Activated CD4-positive, CD25-positive, alpha-beta regulatory T cell (primary cell): ENCODE measurements at places on chromosomes 7 and 10.
A peak's percentile ranks its signal among the peaks of the same experiment; 100 is the strongest.

GRCh38 chr10:98489561-98490481, 43.1 kb upstream of the HPS1 start:
- no peak for DNase-seq

GRCh38 chr7:101154693-101155102, 422 bp downstream of the AP1S1 start:
- no peak for DNase-seq

DNA sequence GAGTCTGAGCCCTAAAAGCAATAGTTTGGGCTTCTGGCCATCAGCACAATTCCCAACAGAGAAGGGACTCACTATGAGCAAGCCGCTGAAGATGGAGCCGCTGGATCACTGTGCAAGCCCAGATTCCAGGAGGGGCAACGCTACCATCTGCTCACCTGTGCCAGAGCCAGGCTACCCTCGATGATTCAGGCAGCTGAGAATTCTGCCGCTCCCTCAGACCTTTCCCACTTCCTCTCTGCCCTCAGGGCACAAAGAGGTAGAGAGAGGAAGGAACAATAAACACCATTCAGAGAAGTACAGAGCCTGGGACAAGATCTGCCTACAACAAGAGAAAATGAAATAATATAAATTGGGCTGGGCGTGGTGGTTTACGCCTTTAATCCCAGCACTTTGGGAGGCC, 98.1 kb downstream of the MYOF start:
- no peak for DNase-seq

GRCh38 chr10:57023626-57024025, 662.6 kb upstream of the ZWINT start:
- DNase-seq, result no peak

- DNase-seq, result no peak
These were observed 85.9 kb downstream of the USP6NL start for GRCh38 chr10:11525503-11525902.

- no peak for DNase-seq
These were observed 78.2 kb downstream of the MGMT start for GRCh38 chr10:129545261-129545660.

DNA sequence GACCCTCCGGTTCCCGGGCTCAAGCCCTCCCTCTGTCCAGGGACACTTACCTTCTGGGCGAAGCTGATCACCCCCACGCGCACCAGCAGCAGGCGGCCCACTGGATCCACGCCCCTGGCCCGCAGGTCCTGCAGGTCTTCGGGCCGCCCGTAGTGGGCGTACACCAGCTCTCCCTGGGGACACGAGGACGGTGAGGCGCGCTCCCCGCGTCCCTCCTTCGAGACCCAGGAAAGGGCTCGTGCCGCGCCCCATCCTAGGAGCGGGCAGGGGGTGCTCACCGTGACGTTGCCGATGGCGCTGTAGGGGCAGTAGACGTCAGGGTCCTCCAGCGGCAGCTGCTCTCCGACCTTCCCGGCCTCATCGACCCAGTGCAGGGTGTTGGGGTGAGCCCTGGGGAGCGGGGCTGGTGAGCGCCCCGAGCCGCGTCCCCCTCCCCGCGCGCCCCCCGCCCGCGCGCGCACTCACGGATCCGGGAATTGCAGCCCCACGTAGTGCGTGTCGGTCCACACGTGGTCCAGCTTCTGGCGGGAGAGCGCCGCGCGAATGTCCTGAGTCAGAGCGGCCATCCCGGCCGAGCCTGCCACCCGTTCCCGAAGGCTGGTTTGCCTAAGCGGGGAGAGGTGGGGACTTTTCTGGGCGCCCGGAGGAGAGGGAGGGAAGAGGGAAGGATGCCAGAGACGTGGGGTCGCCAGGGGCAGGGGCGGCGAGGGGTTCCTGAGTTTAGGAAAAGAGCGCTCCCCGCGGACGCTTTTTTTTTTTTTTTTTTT, 8.2 kb downstream of the TFR2 start:
- peak; percentile 35 for DNase-seq

- DNase-seq, result no peak
These were observed 39.7 kb downstream of the TES start for GRCh38 chr7:116249969-116250553.

- no peak for DNase-seq
These were observed 1.2 kb downstream of the AHCYL2 start for GRCh38 chr7:129225931-129226572.

- no peak for DNase-seq
These were observed 71.7 kb upstream of the TPK1 start for GRCh38 chr7:144907577-144907976.

- DNase-seq, result no peak
These were observed 6.3 kb upstream of the PANK1 start for GRCh38 chr10:89651205-89651915.

GRCh38 chr7:88111140-88111743, 108.6 kb downstream of the SRI start:
- DNase-seq, result no peak

DNA sequence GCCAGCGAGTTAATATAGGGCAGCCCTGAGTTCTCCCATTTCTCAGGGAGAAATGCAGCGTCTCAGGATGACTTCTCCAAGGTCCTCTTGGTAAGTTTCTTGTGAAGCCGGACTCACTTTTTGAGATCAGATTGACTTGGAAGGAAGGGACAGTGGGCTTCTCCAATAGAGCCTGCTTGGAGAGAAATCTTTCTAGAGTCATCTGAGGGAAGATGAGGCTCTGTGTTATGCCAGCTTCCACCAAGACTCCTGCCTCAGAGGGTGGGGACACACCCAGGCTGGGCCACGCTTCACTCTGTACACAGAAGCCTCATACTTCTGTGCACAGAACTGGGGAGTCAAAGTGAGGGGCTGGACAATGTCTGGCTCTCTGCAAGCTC, 5.6 kb downstream of the C10orf105 start:
- no peak for DNase-seq

GRCh38 chr10:131363416-131363815, 51.9 kb upstream of the TCERG1L start:
- DNase-seq, result no peak

GRCh38 chr7:30463405-30464145, 15.0 kb downstream of the NOD1 start:
- no peak for DNase-seq

DNA sequence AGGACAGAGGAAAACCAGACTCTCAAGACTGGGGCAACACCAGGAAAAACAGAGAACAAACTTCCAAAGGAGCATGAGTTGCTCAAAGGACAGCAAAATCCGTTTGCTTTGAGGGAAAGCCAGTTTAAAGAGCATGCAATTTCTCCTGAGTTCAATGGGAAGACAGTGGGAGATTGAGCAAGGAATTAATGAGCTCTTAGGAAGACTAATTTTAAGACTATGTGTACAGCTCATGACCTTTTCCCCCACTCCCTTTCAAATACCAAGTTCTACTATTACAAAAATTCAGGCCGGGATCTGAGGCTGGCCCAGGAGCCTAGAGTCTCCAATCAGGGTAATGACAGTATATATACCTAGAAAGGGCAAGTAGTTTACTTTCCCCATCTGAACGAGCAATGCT, 79.2 kb downstream of the EPDR1 start:
- DNase-seq, result no peak
